HEK293T (cell line): ENCODE measurements at places on chromosomes 4 and X.

GRCh38 chrX:5829060-5829459 is 399.6 kb downstream of the NLGN4X start:
- DNase-seq, result no peak

DNA sequence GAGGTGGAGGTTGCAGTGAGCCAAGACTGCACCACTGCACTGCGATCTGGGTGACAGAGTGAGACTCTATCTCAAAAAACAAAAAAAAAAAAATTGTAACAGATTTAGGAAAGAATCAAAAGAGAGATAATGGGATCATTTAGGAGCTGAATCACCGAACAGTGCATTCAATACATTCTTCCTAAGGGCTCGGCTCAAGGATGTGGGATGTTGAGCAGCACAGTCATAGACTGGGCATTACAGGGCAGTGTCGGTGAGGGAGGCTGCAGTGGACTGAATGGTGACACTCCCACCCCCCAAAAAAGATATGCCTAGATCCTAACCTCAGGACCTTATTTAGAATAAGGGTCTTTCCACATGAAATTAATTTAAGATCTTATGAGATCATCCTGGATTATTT is 70.0 kb downstream of the EVC2 start:
- no peak for DNase-seq

DNA sequence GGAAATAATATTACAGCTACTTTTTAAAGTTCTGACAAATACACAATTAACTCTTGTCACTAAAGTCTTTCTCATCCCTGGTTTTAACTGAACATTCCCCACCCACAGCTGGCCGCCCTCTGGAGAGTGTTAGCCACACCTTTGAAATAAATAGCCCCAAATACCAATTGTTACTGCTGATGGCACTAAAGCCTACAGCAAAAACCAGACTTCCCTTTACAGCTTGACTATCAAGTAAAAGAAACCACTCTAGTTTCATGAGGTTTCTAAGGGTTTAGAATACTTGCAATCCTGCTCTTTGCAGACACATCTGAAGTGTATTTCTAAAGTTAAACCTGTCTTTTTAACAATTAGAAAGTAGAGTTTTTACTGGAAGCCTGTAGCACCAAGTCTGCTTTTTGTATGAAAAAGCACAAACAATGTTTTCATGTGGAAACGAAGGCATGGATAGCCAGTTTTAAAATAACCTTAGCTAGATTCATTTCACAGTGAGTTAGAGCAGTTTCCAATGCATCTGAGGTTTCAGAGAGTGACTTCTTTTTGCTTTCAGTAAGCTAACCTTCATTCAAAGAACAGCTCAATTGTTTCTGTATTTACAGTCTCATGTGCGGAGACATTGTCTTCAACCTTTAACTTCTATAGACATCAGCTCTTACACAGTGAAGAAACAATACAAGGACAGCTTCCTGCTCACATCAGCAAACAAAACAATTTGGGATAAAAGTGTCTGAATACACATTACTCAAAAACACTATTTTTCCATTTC is 164.8 kb upstream of the VEGFC start:
- DNase-seq, result no peak

DNA sequence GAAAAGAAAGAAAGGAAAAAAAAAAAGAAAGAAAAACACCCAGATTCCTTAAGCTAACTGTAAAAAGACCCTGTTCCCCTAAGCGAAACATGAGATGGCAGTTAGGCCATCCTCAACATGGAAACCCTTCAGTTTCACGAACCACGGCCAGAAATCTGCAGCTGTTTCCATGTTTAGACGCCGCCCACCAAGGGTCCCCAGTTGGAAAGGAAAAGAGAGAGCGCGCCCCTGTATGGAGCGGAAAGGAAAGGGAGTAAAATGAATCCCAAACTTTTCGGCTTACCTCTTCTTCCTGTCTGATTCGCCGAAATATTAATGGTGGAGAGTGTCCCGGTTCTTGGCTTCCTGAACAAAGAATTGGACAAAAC is 38.3 kb downstream of the MGARP start:
- no peak for DNase-seq

DNA sequence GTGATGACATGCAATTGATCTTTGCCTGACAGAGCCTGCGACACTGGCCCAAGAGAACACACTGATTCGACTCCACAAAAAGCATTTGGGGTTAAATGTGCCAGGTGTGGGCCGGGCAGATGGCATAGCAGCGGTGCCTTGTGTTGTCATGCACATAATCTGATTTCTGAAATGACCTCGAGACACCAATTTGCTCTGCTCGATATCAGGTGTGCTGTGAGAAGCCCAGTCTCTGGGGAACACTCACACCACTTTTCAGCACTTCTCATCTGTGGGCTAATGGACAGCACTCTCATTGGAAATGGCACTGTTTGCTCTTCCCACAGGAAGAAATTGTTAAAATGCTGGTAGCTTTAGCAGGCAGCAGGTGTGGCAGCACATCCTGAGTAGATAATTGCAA is 738.3 kb upstream of the TENM3 start:
- no peak for DNase-seq

DNA sequence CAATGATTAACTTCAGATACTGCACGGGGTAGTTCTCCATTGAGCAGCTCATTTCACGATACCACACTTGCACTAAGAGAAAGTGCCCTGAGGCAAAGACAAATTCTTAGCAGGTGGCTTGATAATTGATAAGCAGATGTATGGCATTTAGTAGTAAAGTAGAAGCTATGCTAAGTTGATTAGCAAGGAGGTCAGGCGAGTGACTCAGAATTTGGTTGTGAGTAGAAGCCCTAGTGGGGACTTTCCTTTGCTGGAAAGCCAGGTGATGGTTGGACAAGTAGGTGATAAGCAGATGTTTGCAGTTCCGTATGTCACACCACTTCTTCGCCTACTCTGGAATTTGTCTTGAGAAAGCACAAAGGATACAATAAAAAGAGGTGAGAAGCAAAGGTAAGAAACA is 58.7 kb downstream of the TLL1 start:
- DNase-seq, result no peak
